ENCODE measurements at places on chromosomes 11 and 22.

GRCh38 chr11:68495220-68495729 is 34.7 kb downstream of the PPP6R3 start:
- no peak for DNase-seq

- no peak for DNase-seq
Observed at GRCh38 chr11:35216962-35217678, 78.1 kb downstream of the CD44 start.

GRCh38 chr22:37279331-37280181 is 2.8 kb upstream of the CYTH4 start:
- no peak for DNase-seq

DNA sequence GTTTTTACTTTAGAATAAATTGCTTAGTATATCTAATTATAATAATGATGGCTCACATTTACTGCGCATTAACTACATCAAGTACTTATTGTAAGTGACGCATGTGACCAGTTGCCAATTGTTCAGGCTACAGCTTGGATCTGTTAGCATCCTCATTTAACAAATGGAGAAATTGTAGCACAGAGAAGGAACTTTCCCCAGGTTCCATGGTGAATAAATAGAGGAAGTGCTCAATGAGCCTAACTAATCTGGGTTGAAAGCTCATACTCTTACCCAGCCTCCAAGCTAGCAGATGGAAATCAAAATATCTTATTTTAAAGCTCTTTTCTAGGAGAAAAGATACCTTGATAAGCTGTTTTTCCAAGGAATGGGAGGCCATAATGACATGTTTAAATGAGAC is 19.8 kb downstream of the MMP27 start:
- no peak for DNase-seq

GRCh38 chr11:7905549-7905948 is 25.5 kb downstream of the OR10A6 start:
- DNase-seq, result no peak

DNA sequence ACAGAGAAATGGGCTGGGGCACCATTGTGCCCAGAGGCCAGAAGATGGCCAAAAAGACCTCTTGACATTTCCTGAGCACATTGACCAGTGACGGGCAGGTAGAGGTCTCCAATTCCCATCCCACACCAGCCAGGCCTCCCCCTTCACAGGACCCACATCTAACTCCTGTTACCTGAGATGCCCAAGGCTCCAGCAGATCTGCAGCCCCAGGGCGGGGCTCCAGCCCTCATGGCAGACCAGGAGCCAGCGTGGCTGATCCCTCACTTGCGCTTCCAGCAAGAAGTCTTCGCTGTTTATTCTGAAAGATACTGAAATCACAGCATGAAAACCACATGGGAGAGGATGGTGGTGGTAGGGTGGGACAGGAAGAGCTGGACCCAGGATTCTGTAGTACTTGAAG is 9.0 kb downstream of the TMPRSS5 start:
- DNase-seq, result no peak

DNA sequence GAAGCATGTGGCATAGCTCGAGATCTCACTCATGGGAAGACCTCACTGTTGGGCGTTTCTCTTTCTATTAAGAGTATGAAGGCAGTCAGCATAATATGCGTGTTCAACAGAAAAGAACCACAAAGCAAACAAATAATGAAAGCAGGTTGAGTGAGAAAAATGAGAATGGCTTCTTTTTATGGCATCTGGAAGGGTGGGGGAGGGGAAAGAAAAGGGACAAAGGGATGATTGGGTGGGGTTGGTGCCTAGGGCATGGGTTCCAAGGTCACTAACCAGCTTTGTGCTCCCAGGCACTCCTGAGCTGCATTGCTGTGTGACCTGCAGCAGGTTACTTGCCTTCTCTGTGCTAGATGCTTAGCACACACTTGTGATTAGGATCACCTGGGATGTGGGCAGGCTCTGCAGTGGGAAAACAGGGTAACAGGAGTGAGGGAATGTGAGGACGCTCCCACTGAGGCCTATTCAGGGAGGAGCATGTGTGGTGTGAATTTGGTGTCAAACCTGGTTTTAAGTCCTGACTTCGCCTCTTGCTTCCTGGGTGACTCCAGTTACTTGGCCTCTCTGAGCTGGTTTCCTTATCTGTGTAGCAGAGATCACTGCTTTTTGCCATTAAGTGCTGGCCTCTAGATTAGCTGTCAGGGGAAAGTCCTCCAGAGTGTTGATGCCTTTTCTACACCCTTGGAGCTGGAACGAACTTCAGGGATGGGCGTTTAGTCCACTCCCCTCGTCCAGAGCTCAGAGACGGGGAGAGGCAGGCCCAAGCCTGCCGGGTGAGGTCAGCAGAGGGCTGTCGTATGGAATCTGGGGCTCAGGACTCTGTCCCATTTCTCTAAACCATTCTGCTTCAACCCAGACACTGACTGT is 74.8 kb downstream of the KIAA1671 start:
- no peak for DNase-seq

DNA sequence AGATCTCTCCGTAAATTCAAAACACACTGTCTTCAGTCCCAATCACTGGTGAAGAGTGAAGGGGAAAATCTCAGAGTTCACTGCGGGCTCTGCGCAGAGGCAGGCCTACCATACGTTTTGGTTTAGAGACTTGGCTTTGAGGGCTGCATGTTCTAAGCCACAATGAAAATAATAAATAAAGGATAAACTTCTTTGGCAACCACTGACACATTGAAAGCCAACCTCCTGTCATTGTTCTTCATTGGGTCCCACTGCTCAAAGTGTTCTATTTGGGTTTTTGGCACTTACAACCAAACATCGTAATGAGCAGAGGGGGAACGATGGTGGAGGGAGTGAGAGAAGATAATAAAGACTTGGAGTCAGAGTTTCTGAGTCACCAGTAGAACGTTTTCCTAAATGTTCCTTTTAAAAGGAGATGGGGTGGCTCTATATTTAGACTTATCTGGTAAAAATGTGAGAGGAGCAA is 472.9 kb downstream of the SOX6 start:
- no peak for DNase-seq

DNA sequence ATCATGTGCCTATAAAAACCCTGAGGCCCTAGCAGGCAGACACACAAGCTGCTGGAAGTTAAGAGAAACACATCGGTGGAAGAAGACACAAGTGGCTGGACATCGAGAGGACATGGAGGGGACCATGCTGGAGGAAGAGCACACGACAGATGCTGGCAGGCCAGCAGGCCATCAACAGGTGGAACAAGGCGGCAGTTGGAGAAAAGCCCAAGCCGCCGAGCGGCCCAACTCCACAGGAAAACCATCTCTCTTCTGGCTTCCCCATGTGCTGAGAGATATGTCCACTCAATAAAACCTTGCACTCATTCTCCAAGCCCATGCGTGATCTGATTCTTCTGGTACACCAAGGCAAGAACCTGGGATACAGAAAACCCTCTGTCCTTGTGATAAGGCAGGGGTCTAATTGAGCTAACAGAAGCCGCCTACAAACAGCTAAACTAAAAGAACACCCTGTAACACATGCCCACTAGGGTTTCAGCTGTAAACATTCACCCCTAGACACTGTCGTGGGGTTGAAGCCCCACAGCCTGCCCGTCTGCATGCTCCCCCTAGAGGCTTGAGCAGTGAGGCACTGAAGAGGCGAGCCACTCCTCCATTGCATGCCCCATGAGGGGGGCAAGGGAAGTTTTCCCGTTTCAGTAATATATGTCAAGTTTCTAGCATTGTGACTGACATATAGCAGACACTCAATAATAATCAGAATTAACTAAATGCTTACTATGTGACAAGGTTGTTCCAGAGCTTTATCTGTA is 39.0 kb upstream of the MMP20 start:
- DNase-seq, result peak; percentile 13

DNA sequence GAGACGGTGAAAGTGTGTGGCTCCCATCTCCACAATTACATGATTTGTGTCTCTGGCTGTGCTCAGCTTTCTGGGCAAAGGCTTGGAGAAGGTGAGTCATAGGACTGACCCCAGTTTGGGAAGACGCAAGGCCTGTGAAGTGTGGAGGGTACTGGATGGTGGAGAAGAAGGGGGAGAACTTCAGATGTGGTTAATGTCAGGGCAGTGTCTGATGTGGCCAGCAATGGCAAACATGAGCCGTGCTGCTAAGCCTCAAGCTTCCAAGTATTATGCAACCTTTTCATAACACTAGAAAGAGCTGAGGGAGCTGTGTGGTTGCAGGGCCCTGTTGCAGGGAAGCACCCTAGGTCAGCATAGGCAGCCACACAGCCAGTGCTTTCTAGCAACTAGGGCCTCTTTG is 110.9 kb downstream of the NTM start:
- DNase-seq, result no peak

- no peak for DNase-seq
Observed at GRCh38 chr22:48644108-48644507, 1183.6 kb downstream of the BRD1 start.

- no peak for DNase-seq
Observed at GRCh38 chr11:33016654-33017053, 976 bp downstream of the DEPDC7 start.

DNA sequence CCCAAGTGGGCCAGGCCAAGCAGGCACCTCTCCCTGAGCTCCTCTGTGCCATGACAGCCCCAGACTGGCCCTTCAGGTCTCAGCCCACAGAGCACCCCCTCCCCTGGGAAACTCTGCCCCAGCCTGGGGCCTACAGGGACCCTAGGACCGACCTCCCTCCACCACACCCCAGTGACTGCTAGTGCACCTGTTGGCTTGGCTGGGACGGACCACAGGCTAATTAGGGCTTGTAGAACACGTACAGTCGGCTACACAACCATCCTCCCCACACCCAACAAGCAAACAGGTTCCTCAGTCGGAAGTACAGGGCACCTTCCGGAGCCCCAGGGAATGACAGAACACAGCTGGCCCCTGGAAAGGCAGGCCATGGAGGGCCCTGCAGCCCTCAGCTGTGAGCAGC is 4.3 kb downstream of the SBF1 start:
- no peak for DNase-seq

DNA sequence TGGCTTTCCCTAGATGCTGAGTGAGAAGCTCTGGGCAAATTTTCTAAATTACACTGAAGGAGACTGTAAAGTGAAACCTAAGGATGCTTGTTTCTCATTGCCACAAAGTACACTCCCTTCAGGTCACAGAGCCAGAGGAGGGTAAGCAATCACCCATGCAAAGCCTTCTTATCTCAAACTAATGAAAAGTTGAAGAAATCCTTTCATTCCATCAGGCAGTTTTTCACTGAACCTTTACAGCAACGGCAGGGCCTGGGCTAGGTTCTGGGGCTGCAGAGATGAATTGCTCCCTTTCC is 106.2 kb downstream of the RASSF10 start:
- DNase-seq, result no peak

GRCh38 chr11:35030716-35031213 is 108.2 kb upstream of the CD44 start:
- DNase-seq, result peak; percentile 87

GRCh38 chr11:126564566-126564965 is 209.1 kb downstream of the ST3GAL4 start:
- DNase-seq, result no peak

GRCh38 chr22:29782061-29782845 is 15.1 kb downstream of the UQCR10 start:
- no peak for DNase-seq

- no peak for DNase-seq
Observed at GRCh38 chr22:45996241-45997076, 19.5 kb upstream of the WNT7B start.

- no peak for DNase-seq
Observed at GRCh38 chr22:39429916-39430575, 26.8 kb upstream of the MGAT3 start.

DNA sequence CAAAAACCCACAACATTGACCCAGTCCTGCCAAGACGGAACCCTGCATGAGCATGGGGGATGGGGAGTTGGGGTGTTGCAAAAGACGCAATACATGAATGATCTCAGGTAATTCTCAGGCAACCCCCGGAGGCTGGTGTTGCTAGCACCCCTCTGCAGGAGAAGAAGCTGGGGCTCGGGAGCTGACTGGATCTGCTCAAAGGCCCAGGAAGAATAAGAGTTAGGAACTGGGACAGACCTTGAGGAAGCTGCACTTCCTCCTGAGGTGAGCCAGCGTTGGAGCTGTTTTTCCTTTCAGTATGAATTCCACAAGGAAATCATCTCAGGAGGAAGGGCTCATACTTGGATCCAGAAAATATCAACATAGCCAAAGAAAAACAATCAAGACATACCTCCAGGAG is at the start of gene KRTAP5-9:
TSS of gene KRTAP5-9 (plus strand) at position 301 of the 400 bp plus-strand sequence. CDS start 238 bp downstream, outside the sequence.
- DNase-seq, result no peak

GRCh38 chr11:61717286-61718033 is 35.0 kb upstream of the MYRF start:
- no peak for DNase-seq

DNA sequence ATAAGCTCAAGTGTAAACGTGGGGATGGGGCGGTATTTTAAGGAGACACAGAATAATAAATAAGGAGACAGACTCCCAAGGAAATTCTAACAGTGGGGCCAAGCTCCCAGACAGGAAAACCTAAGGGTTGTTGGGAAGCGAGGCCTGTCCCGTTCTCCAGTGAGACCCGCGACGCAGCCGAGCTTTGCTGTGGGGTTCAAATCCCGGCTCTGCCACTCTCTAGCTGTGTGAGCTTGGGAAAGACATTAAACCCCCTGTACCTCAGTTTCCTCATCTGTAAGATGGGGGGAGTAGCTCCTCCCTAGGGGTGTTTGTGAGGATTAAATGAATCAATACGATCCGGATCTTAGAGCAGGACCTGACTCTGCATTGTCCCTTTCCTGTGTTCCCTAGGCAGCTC is 106.8 kb downstream of the TRIM29 start:
- DNase-seq, result no peak

DNA sequence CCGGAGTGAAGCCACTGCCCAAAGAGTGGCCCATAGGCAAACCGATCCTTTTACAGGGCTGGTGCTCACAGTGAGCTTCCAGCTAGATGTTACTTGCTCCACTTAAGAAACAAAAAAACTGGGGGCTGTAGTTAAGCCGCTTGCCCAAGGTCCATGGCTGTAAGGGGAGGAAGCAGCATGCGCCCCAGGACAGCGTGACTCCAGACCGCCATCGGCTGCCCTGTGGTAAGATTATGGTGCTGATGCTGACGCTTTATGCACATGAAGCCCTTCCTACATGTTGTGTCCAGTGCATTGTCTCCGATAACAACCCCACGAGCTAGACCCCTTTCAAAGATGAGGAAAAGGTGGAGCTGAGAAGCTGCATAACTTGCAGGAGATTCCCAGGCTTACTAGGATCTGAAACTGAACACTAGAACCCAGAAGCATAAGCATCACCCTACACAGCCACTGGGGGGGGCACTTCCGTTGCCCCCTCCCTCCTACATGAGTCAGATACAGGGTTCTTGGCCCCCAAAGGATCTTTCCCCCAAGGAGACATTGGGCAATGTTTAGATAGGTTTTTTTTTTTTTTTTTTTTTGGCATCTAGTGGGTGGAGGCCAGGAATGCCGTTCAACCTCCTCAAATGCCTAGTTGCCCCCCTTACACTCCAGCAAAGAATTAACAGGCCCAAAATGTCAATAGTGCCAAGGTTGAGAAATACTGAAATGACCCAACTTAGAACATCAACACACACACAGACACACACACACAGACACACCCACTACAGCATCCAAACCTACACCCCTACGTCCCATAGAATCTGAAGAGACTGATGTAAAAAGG is 53.9 kb downstream of the MN1 start:
- no peak for DNase-seq

DNA sequence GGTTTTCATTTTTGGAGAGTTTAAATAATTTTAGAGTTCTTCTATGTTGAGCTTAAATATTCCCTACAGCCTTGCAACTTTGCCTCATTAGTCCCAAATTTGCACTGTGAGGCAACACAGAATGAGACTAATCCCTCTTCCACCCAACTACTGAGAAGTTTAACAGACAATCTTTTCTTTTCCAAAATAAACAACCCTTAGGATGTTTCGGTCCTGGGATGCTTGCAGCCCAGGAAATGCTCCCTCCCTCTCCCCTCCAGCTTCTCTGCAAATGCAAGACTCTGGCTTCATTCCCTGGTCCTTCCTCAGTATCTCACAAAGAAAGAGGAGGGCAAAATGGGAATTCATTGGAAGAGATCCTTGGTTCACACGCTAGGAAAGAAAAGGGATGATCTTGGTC is 222.5 kb downstream of the ST3GAL4 start:
- DNase-seq, result no peak
